Retinal pigment epithelial cell (primary cell): ENCODE measurements at places on chromosomes 6 and 20.

DNA sequence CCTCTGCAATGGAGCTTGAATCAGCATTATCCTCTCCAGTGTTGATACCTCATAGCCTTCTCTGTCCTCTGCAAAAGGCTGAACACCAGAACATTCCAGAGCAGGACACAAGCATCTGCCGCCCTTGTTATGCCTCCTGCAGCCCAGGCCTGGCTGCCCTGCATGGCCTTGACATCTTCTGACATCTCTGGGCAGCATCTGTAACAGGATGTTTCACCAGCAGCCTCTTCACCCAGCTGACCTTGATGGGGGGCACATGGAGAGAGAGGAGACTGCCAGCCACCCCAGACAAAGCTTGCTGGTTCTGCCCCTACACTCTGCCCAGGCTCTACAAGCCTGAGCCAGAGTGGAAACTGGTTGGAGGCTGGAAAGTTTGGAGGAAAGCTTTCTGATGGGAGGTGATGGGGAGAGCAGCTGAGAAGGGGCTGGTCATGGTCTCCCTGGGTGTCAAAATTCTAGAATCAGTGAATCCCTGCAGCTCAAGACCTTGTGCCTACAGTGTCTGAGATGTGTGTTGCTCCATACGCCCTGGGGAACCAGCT is 145.1 kb downstream of the MRPL14 start:
- no peak for DNase-seq

DNA sequence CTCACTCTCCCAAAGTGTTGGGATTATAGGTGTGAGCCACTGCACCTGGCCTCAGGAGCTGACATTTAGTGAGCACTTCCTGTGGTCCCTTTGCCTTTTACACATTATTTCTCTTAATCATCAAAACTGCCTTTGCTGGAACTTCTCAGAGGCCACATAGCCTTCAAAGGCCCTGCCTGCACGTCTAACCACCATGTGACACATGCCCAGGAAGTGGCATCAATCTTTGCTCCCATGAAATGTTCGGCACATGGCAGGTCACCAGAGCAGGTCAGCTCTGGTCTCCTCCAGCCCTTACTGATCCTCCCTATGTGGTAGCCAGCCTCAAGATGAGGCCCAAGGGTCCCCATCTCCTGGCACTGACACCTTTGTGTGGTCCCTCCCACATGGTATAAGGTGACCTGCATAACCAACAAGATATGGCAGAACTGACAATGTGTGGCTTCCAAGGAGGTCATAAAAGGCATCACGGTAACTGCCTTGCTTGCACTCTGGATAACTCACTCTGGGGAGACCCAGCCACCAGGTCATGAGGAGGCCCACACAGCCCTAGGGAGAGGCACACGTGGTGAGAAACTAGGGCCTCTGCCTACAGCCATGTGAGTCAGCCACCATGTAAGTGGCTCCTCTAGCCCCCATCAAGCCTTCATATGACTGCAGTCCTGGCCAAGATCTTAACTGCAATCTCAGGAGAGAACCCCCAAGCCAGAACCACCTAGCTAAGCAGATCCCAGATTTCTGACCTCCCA is 28.8 kb upstream of the HMGA1 start:
- no peak for DNase-seq

DNA sequence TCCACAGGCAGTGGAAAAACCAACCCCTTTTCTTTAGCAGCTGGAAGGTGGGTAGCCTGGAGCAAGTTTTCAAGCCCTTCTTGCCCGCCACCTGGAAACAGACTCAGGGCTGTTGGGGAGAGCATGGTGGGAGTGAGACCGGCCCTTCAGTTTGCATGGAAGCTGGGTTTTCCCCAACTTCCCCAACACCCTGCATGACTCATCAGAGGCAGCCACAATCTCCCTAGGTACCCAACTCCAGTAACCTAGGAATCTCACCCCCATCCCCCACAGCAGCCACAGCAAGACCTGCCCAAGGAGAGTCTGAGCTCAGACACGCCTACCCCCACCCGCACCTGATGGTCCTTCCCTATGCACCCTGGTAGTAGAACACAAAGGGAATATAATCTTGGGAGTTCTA is 86.3 kb upstream of the IRAK1BP1 start:
- no peak for DNase-seq

- DNase-seq, result peak; percentile 69
Observed at GRCh38 chr6:22613695-22614094, 44.3 kb downstream of the HDGFL1 start.

- DNase-seq, result no peak
Observed at GRCh38 chr6:143034689-143035334, 25.9 kb upstream of the AIG1 start.

DNA sequence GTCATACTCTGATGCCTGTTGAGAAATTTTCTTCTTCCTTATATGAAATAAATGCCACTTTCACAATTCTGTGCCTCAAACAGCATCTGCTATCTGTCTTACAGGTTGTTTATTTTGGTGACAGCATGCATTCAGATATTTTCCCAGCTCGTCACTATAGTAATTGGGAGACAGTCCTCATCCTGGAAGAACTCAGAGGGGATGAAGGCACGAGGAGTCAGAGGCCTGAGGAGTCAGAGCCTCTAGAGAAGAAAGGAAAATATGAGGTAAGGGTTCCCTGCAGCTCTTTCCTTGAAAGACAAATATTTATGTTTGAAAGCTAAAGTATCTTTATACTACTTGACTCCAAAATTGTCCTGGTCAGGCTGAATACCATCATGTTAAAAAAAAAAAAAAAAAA is 15.8 kb downstream of the TSPYL4 start:
- DNase-seq, result no peak

GRCh38 chr6:149224399-149224798 is 93.1 kb upstream of the TAB2 start:
- no peak for DNase-seq

- no peak for DNase-seq
Observed at GRCh38 chr20:59207742-59208357, 44.2 kb downstream of the ZNF831 start.

GRCh38 chr20:35146299-35146919 is 727 bp downstream of the EDEM2 start:
- no peak for DNase-seq

DNA sequence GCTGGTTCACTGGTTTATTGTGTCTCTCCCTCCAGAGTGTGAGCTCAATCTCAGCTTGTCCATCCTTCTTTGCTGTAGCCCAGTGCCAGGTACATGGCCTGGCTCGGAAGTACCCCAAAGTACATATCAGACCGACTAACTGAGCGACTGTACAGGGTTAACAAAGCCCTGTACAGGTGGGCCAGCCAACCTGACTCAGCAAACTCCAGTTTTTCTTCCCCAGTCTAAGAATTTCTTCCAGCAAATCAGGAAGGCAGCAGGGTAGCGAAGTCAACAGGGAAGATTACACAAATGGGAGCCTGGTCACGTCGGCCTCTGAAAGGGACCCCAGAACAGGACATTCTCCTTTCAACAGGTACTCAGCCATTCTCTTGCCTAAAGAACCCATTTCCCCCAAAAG is 31.3 kb downstream of the ZMYND8 start:
- no peak for DNase-seq

DNA sequence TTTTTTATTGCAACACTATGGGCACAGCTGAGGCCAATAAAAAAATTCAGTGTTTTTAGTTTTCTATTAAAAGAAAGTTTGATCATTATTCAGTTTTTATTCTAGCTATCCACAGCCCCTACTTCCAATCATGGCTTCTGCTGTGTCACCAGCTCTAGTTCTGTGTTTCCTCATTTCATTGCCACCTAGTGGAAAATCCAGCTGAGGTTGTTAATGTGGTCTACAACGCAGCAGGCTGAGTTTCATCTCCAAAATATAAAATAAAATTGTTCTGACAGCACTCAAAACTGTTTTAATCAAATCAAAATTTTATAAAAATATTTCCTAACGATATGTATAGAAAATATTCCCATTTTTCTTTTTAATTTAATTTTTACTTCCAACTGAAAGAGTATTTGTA is 13.6 kb downstream of the COL9A1 start:
- no peak for DNase-seq

DNA sequence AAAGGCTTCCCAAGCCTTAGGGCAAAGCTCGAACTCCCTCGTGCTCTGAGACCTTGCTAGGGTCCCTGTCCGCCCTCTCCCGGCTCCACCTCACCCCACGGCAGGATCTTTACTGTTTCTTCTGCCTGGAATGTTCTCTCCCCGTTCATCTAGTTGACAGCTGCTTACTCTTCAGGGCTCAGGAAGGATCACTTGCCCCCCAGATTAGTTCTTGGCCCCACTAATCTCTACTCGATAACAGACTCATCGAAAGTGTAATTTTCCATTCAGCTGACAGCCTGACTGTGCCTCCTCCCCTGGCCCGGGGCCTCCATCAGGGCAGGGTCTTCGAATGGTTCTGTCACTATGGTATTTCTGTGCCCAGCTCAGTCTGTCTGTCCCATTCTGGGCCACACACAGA is 3.1 kb downstream of the MAP1LC3A start:
- DNase-seq, result no peak

DNA sequence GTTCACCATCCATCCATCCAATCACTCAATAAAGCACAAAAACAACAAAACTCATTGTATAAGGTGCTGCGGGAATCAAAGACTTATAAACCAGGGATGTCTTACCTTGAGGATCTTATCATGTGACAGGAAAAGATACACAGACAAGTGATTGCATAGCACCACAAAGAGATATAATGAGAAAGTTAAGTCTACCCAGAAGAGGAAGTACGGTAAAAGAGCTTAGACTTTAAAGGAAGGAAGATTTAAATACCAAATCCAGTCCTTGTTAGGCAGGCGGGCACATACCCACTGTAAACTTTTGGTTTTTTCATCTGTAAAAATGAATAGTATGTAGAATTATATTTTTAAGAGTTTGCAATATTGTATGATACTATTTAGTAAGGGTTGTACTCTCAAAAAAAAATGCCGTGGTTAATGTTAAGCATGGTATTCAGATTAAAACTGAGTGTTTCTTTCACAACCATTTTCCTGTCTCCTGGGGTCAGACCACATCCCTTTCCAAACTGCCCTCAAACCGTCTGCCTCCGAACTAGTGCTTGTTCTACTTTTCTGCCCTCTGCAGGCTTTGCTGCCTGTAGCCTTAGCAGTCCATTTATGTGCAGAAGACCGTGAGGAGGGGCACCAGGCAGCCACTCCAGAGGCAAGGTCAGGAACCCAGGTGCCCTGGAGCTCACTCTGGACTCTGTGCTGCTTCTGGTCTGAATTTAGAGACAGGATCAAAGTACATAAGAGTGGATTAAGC is 179.5 kb upstream of the SYNDIG1 start:
- no peak for DNase-seq

DNA sequence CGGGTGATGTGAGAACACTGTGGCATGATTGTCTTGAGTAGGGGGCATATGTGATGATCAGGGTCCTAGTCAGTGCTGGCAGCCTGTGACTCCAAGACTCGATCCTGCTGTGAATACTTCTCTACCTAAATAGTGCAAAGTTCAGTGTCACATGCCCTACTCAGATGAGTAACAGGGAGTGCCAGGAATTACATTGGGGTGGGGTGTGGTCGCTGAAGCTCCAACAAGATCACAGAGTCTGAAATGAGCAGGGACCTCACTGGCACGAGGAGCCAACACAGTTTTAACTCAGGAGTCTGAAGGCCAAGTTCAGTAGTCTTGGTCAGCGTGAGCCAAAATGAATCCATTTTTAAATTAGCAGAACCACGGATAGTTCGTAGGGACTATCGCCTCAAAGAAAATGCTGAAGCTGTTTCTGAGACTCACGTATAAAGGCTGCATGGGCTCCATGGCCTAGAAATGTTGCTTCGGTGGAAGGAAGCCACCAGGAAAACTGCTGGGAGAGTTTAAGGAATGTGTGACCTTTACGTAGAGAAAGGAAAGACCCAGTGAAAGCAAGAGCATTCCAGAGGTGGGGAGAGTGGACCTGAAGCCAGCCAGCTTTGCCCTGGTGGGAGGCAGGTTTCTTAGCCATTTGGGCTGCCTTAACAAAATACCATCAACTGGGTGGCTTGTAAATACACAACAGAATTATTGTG is 72.2 kb downstream of the RPP40 start:
- DNase-seq, result no peak

DNA sequence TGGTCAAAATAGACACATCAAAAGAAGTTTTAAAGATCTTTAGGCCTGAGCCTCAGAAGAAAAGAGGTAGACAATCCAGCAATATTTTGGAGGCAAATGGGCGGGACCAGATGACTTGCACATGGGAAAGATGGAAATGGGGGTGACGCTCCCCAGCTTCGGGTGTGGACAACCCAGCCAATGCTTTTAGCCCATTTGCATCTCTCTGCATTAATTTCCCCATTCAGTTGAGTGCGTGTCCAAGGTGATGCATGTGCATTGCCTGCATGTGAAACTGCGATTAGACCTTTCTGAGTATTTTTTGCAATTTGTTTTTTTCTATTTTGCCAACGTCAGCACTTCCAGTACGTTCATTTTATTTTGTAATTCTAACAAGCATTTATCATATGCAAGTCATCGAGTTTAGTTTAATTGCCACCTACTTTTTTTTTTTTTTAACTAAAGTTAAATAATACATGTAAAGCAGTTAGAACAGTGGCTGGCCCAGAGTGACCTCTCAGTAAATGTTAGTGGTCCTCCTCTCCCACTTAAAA is 24.2 kb downstream of the PDRG1 start:
- DNase-seq, result no peak

DNA sequence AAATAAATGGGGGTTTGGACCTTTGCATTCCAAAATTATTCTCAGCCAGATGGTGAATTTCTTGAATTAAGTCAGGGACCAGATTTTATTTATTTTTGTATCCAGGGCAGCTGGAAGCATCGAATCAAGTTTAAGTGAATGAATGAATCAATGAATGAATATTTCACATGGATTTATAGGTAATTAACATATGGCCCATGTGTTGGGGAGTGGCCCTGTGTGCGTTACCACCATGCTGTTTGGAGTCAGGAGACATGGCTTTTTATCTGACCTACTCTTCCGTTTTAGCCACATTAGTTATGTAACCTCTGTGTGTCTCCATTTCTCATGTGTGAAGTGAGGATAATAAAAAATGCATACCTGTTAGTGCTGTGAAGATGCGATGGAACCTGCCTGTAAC is 213.5 kb downstream of the CDH26 start:
- no peak for DNase-seq
